RPMI7951 (cell line): ENCODE measurements at places on chromosomes 12 and 14. TPM values are rescaled to one million over a fixed set of nuclear protein-coding genes. Genes with fewer than 3 reads are reported as not detected.

Gene ZNF740
- total RNA-seq: 6.6 and 8.6 TPM in 2 replicates

Gene HPD
- total RNA-seq: not detected in 2 replicates

Gene SDR9C7
- total RNA-seq: not detected in 2 replicates

- DNase-seq: no peak
Measured at GRCh38 chr14:23015618-23016017, 5.7 kb upstream of the C14orf93 start.

GRCh38 chr12:4271717-4272423, 1.7 kb upstream of the CCND2 start:
- peak; percentile 10 for DNase-seq
